SHP77 treated with DMSO at 0.1 percent for 48 hours (cell line): ENCODE measurements at places on chromosomes 4 and X.

DNA sequence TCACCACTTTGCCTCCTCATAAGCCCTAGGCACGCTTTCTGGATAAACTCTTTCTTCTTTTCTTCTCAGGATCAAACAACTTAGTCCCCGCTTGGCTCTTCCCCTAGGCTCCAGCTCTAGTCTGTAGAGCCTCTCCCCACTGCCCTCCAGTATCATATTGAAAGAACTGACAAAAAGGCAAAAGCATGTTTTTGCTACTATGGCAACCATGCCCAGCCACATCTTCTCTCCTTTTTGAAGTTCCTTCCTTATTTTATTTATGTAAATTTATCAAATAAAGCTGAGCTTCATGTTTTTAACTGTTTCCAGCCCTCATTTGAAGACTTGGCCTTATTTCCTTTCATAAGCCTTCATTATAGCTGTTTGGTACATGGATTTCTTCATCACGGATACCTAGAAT, 86.0 kb upstream of the LIMCH1 start:
- no peak for DNase-seq

GRCh38 chr4:75673959-75674328, 733 bp upstream of the G3BP2 start:
- no peak for DNase-seq

DNA sequence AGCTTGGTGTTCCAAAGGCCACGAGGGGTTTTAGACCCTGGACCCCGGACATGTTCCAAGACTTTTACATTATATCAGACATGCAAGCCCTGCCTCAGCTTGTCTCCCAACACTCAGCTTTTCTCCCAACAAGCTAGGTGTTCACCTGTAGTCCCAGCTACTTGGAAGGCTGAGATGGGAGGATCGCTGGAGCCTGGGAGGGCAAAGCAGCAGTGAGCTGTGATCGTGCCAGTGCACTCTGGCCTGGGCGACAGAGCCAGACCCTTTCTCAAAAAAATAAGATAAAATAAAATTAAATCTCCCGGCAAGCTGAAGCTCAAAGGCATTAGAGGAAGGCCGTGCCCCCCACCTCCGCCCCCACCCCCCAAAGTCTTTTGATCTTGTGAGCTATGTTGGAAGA, 13.7 kb downstream of the CTAG1A start:
- no peak for DNase-seq

DNA sequence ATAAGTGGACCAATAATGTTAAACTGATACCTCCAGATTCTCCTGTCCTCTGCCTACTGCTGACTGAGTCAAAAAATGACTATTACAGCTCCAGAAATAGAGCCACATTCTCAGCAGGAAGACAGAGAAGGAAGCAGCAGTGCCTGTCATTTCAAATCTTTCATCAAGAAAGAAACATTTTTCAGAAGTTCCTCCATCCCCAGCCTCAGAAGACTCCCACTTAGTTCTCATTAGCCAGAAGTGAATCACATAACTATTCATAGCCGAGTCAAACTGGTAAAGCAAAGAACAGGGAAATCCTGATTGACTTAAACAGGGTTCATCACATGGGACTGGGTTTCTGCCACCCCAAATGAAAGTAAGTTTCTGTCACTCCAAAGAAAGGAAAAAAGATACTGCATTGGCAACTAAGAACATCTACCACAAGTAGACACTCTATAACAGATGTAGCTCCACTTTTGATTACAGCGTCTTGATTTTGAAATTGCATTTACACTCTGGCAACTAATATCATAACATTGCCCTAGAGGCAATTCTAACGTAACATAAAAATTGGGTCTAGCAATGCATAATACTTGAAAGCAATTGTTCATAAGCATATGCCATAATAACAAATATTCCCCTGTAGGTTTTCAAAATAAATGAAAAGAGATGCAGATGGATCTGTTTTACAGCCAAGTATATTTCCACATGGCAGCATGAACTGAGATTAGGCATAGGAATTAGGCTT, 599.8 kb downstream of the GALNTL6 start:
- no peak for DNase-seq

GRCh38 chrX:125203737-125204578, 115.7 kb upstream of the TEX13C start:
- DNase-seq: no peak
